Epithelial cell of proximal tubule (primary cell): ENCODE measurements at places on chromosomes 16 and 17. TPM values are rescaled to one million over a fixed set of nuclear protein-coding genes. Genes with fewer than 3 reads are reported as not detected.

DPEP1 gene
- total RNA-seq, result 0.65 and 5.0 TPM in 2 replicates

- DNase-seq, result no peak
Observed at GRCh38 chr17:74527081-74527480, 4.2 kb downstream of the CD300LB start.

- DNase-seq, result no peak
Observed at GRCh38 chr17:44610871-44611270, 45.4 kb upstream of the MEIOC start.

DNA sequence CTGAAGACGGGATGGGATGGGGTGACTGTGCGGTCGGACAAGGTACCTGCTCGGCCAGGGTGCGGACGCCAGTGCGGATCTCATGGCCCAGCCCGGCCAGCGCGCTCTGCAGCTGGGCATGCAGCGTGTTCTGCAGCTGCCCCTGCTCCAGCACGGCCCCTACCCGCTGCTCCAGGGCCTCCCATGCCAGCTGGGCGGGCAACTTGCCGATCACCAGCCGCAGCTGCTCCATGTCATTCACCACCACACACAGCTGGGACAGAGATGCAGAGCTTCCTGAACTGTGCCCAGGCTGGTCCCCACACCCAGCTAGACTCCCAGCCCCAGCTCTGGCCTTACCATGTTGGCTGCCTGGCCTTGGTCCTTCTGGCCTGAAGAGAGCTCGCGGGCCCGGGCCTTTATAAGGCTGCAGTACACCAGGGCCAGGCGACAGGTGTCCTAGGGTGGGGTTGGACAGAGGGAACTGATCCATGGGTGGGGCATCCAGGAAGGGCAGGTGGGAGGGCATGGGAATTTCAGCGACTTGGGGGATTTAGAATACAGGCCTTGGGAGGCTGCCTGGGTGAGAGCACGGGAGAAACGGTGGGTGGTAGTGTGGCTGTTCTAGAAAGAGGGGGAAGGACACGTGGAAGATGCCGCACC is 9.8 kb downstream of the UNC13D start:
- no peak for DNase-seq

AANAT gene
- not detected in 2 replicates for total RNA-seq

GRCh38 chr16:23448392-23448791 is 4.6 kb downstream of the COG7 start:
- DNase-seq, result no peak
